Activated CD4-positive, alpha-beta memory T cell treated with anti-CD3 and anti-CD28 coated beads, Interleukin-2, amount 10 ng/mL, durations not matched to agents 7 days and 5 days (primary cell): ENCODE measurements at places on chromosomes 13 and 19.

- DNase-seq: no peak
These were observed 965 bp downstream of the TTC9B start for GRCh38 chr19:40217027-40217810.

GRCh38 chr13:26061256-26061655, 9.4 kb upstream of the SHISA2 start:
- DNase-seq: no peak

DNA sequence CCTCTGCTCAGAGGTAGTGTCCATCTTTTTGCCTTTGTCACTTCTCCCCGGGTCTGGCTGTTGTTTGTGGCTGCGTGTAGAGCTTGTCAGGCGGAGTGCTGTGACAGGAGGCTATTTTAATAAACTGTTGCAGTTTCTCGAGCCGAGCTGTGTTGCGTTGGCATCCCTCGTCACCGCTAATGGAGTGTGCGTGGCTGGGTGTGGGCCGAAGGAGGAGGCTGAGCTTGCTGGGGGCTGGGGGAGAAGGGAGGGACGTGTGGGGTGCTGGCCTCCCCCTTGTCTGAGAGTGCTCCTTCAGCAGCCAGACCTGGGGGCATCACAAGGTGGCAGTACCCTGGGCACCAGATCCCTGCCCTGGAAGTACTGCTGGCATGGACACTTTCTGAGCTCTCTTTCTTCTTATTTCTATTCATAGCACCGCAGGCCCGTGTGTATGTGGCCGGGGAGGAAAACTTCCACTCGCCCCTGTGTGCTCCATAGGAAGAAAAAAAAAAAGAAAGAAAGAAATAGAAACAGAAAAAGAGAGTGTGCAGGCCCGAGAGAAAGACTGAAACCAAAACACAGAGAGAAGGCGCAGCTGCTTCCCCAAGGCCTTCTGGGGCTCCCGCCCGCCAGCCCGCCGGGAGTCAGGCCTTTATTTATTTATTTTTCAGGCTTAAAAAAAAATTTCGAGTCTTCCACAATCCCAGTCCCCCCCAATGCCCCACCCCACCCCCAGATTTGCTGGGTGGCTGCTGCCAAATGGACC, 27.0 kb downstream of the NFIX start:
- DNase-seq: no peak

- DNase-seq: no peak
These were observed 5.3 kb downstream of the SLC27A1 start for GRCh38 chr19:17475541-17476115.

GRCh38 chr13:111541345-111541744, 220.9 kb downstream of the TEX29 start:
- no peak for DNase-seq

DNA sequence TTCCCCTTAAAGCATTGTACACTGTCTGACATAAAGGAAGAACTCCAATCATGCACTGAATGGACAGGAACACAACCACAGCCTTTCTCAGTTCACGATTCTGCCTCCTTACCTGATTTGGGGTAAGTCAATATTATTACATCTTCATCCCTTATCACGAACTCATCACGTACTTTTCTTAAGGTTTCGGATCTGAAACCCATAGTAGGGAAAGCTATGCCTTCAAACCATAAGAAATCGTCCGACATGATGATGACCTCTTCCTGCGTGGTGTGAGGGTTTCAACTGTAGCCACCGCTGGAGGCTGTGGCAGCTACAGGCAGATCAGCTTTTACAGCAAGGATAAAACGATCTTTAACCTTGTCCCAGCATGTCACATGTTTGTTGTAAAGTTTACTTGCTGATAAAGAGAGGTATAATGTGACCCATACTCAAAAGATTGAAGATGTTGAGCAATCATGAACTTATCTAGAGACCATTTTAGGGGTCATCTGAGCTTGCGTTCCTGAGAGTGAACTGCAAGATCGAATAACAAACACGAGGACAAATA, at the start of gene SULT2A1:
TSS of gene SULT2A1 (minus strand) at position 306 of the 550 bp plus-strand sequence. CDS start at position 248, 58 bp downstream.
- DNase-seq: no peak

DNA sequence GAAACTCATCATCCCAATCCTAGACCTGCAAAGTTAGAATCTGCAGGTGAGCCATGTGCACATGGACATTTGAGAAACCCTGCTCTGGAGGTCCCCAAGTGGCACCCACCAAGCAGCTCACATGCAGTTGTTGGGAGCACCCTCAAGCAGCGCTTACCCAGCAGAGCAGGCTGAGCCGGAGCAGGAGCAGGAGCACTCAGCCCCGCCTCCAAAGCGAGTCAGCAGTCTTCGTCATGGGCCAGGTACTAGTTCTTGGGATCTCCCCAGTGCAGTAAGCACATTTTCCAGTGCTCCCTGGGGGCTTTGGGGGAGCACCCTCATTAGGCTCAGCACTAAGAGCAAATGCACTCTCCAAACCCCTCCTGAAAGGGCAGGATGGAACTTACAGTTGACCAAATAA, 572.7 kb downstream of the IRS2 start:
- DNase-seq: no peak
